Naive B cell (primary cell): ENCODE measurements at places on chromosomes 4 and X.

DNA sequence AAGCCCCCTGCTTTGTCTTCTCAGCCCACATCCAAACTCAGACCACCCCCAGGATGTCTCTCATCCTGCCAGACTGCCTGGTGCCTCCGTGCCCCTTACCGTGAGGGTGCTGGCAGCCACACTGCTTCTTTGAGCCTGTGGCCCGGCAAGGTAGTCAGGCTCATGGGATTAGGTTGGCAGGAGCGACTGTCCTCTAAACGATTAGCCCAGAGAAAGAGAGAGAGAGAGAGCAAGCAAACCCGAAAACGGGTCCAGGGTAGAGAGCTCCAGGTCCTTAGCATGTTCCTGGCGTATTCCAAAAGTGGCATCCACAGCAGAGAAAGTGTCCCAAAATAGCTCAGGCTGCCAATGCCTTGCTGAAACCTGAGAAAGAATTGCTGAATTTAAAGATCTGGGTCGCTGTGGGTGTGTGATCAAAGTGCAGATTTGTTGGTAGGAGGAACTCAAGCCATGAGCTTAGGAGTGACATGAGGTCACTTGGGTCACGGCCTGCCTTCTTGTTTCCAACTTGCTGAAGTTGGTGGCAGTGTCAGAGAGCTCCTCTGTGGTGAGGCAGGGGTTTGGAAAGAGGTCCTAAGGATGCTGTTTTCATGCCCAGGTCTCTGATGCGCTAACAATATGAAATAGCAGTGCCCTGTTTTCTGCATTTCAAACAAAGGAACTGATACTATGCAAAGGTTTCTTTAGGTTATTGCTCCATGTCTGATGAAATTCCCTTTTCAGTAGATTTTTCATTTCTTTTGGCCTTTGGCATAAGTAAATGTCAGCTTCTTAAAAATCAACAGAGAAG is 81.6 kb downstream of the RTL9 start:
- no peak for DNase-seq

DNA sequence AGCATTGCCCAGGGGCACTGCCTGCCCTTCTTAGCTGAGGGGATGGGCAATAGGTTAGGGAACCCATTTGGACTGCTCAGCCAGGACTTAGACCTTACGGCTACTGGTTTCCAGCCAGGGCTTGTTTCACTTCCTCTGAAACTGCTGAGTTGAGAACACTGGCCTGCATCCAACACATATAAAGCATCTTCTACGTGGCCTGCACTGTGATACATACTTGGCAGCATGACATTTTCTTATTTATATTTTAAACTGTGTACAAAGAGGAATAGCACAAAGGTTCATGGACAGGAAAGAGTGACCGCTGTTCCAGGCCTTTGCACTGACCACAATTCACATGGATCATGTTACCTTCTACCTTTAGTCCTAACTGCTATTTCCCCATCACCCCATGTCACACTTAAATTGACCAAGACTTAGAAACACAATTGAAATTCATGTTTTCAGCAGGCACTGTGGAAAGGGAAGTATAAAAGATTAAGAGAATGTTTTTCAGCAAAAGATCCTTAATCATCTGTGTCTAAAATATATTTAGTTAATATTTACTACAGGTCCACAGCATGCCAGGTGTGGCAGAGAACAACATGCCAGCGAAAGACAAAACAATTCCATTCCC is 43.7 kb downstream of the NLGN4X start:
- DNase-seq = no peak

DNA sequence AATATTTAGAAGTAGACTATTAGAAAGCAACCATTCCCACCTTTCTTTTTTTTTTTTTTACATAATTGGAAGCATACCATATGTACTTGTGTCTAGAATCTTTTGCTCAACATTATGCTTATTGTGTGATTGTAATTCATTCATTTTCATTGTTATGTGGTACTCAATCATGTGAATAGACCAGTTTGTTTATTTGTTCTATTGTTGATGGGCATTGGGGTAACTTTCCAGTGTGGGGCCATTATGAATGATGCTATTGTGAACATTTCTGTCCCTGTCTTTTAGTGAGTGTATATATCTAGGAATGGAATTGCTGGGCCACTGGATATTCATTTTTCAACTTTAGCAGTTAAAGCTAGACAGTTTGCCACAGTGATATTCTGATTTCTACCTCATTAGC is 62.5 kb upstream of the MCUB start:
- no peak for DNase-seq

GRCh38 chrX:129227366-129227765 is 295.9 kb downstream of the SMARCA1 start:
- DNase-seq = no peak

GRCh38 chrX:8147226-8147625 is 23.8 kb downstream of the VCX2 start:
- no peak for DNase-seq

- no peak for DNase-seq
Observed at GRCh38 chrX:115093191-115093590, 75.8 kb upstream of the IL13RA2 start.

GRCh38 chr4:135365065-135365464 is 1163.5 kb upstream of the PABPC4L start:
- no peak for DNase-seq

DNA sequence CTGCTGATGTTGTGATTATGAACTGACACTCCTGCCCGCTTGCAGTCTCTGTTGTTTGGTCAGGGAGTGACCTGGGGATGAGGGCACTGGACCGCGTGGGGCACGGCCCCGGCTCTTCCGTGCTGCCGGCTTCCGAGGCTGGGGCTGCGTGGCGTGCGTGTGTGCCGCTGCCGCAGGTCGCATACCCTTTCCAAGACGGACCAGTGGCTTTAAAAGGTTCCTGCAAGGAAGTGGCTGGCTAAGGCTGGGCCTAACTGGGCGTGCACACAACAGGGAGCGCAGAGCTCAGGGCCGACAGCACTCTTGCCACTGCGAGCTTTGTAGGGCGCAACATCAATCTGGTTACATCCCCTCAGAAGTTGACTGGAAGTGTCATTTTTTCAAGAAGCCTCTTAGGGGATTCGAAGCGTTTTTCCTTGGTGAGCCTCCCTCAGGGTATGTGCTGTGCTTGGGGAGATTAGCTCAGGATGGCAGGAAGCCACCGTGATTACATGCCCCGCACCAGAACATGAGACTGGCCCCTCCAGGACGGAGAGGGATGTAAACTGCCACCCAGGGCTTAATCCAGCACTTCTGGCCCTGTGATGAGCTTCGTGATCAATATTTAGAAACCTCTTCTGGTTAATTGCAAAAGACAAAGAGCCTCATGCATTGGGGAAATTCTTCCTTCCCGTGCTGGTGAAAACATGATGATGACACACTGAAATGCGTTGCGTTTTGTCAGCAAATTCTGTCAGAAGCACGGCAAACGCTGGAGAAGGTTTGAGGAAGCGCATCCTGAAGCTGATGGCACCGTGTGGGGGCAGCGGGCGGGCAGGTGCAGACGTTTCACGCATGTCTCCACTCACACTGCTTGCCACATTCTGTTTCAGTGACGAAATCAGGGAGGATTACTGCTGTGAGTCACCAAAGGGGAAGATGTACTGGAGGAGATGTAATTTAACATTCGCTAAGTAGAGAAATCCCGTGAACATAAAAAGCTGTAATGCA is 11.1 kb downstream of the MAEA start:
- no peak for DNase-seq

DNA sequence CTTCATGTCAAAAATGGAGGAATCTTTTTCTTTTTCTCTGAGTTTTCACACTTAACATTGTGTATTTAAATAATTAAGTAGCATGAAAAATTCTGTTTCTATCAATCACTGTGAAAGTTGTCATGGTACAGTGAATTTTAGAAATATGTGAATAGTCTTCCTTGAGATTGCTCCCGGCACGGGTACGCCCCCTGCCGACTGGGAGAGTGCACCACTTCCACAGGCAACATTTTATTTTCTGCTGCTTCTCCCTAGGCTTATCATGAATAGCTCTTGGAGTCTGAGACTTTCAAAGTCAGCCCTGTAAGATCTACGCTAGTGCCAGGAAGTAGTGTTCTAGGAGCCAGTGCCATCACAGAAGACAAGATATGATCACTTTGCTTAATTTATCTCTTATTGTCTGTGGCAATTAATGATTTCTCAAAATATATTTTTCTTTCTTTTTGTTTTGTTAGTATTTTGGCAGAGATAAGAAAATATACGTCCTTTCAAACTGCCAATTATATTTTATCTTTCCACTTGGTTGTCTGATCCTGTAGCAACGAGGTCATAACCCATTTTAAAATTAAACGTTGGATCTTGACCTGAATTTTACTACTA is 763.8 kb upstream of the AADAT start:
- no peak for DNase-seq

GRCh38 chr4:150079081-150079581 is 886 bp downstream of the DCLK2 start:
- peak; percentile 66 for DNase-seq

DNA sequence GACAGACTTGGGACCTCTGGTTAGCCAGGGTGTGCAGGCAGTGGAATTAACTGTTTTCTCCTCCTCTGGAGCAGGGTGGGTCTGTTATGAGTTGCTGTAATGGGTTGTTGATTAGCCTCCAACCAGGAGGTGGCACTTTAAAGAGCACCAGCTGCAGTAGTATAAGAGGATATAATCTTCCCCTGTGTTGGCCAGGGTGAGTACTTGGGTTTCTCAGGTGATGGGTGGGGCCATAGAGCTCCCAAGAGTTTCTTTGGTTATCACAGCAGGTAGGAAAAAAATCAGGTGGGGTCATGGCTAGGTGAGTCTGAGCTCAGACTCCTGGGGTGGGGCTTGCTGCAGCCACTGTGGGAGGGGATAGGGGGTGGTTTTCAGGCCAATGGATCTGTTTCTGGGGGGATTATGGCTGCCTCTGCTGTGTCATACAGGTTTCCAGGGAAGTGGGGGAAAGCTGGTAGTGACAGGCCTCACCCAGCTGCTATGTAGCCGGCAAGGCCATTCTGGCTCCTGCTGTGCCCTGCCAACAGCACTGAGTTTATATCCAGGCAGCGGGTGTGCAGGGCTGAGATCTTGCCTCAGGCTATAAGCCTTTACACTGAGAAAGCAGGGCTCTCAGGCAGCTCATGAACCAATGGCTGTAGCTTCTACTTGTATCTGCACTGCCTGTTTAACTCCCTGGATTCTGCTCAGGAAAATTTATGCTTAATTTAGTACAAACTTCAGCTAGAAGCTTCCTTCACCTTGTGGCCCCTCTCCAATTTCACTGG is 70.1 kb downstream of the CCNG2 start:
- DNase-seq = no peak

GRCh38 chrX:13433298-13433605 is 113.4 kb upstream of the ATXN3L start:
- DNase-seq = no peak

GRCh38 chr4:33427676-33428075 is 2707.5 kb downstream of the PCDH7 start:
- no peak for DNase-seq

- DNase-seq = no peak
Observed at GRCh38 chr4:86626066-86626465, 32.0 kb downstream of the PTPN13 start.

GRCh38 chr4:56102601-56103000 is 153.9 kb downstream of the CEP135 start:
- DNase-seq = no peak

- DNase-seq = no peak
Observed at GRCh38 chr4:113840861-113841260, 79.3 kb upstream of the CAMK2D start.

DNA sequence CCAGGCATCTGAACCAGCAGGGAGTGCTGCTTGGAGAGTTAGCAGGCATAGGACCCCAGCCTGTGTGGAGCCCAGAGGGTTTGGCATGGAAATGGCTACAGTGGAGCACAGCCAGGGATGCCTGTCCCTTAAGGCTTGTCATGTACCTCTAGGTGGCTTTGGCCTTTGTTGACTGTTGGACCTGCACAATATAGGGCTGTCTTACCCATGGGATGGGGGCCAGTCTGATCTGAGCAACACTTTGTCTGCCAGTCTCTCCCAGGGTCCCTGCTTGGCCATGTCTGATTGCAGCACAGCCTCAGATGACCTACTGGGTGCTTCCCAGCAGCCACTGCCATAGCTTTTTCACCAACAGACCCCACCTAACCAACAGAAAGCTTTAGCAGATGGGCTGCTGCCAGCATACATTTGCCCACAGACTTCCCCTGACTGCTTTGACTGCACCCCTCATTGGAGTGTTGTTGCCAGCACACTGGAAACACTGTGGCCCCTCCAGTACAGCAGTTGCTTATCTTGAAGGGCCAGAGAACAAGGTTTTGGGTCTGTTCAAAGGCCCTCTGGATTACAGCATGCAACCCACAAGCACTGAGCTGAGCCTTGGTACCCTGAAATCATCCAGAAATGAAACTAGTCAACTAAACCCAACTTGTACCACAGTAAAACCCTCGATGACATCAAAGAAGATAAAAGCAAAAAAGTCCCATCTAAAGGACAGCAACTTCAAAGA is 22.1 kb downstream of the ANAPC10 start:
- DNase-seq = no peak

- DNase-seq = peak; percentile 84
Observed at GRCh38 chrX:20266810-20267606, at the start of gene RPS6KA3. TSS of gene RPS6KA3 (minus strand) at chrX:20266909. CDS start at chrX:20266632, 277 bp downstream.

GRCh38 chrX:15607067-15607466 is 6.3 kb upstream of the ACE2 start:
- no peak for DNase-seq

DNA sequence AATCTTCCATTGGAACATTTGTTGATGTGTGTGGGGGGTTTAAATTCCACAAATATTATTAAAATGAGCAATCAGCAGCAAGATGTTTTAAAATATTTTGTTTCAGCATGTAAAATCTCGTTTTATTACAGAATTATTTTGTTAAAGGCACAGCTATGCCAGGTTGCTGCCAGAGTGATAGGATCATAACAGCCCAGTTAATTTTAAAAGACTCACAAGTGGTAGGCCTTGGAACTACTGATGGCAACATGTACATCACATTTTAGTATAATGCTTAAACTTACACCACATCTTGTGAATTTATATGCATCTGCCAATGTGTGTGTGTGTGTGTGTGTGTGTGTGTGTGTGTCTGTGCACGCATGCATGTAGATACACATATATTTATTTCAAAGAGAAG is 97.8 kb upstream of the SPRY1 start:
- no peak for DNase-seq

DNA sequence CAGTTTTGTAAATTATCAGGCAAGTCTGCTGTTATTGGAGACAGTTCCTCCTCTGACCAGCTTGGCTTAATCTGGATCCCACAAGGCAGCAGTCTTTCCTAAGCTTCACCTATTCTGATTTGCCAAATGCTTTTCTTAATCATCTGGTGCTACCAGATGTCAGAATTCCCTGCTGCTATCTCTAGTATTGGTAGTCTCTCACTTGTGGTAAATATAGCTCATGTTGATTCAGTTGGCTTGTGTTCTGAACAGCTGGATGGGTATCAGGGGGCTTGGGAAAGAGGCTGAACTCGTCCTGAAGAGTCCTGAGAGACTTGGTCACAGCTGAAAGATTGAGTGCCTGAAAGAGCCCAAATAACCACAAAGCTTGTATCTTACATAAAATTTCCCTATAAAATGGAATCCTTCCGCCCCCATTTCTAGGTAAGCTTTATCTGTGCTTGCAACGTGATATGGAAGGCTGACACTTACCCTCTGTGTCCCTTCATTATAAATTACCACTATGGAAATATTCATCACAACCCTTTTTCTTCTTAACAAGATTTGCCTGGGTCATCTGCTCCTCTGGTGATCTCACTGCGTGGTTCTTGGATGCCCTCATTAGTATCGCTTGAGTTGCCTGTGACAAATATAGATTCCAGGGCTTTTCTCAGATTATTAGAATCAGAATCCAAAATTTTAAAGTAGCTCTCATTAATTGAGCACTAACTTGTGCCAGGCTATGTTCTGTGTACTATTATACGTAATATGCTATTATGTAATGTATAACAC is 104.1 kb upstream of the GPRIN3 start:
- no peak for DNase-seq

- no peak for DNase-seq
Observed at GRCh38 chr4:181271116-181271640, 972.0 kb upstream of the TENM3 start.

GRCh38 chr4:162645381-162645780 is 481.6 kb upstream of the FSTL5 start:
- no peak for DNase-seq
